ENCODE measurements at places on chromosomes 12 and 14. TPM values are rescaled to one million over a fixed set of nuclear protein-coding genes. Genes with fewer than 3 reads are reported as not detected.

DNA sequence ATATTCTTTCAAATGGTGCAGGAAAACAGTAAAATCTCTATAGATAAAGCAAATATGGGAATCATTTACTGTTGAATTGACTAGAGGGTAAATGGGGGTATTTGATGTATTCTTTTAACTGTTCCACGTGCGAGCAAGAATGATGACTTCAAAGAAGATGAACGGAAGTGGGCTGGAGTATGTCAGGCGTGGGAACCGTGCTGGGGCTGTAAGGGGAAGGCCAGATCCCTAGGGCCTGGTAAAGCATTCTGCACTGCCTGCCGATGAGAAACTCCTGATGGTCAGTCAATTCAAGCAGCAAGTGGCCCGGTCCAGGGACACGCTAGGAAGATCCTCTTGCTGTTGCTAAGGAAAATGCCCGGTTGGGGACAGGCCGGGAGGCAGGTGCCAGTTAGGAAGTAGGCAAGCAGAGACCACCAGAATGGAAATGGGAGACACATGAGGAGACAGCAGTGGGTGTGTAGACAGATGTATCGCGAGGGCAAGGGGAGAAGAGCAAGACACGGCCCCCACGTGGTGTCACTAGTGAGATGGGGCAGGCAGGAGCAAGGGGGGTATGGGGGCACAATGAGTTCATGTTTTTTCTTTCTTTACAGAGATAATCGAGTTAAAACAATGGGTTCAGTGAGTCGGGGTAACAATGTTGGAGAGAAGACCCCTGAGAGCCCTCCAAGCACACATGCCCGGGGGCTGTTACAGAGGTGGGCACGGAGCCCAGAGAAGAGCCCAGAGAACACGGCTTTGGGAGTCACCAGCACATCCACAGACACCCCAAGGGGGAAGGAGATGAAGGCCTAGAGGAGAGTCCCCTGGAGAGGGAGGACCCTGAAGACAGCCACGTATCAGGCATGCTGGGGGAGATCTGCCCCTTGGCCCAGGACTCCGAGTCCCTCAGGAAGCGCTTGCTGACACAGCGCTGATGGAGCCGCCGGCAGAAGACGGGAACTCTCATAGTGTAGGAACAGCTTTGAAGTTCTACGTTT, 37.2 kb downstream of the FBXO21 start:
- no peak for DNase-seq

DNA sequence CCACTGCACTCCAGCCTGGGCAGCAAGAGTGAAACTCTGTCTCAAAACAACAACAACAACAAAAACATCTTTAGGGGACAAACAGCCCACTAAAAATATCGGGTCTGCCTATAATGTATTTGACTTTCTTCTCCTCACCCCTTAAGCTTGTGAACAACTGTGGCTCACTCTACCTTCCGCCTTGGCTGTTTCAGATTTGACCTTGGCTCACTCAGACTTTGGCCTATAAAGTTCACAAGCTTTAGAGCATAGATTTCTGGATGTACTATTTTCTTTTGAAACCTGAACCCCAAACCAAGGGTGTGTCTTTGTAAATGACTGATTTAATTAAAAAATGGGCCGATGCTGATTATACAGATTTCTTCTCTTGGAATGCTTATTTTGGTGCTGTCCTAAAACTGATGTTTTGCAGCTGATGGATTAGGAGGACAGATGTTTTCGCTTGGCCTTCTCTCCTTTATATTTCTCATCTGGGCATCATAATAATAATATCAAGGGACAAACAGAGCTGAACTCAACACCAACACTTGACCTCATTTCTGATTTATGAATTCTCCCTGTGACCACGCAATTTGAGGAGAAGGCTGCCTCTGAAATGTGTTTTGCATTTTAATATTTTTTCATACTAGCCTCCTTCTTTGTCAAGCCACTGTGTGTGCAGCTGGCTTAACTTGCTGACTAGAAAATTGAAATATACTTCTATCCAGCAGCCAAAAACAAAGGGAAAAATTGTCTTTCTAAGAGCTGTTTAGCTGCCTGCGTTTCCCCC, 40.2 kb upstream of the RASSF3 start:
- no peak for DNase-seq

ACVR1B gene
- 33.7 TPM for total RNA-seq

- DNase-seq: no peak
These were observed at the start of gene IFNG-AS1 for GRCh38 chr12:67989184-67989920. Gene IFNG-AS1, plus strand, starts transcription at chr12:67989447.

OAS2 gene
- total RNA-seq: 3.1 TPM

DNA sequence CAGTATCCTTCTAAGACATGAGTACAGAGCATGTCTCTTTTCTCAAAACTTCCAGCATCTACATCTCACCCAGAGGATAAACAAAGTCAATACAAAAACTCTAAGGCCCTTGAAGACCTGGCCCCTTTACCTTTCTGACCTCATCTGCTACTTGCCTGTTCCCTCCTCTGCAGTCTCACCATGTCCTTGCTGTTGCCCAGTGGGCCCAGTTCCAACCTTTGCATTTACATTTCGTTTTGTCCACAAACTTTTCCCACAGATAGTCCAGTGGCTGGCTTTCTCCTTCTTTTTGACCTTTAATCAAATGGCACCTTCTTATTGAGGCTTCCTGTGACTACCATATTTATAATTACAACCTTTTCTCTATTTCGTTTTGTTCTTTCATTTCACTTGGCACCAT, 1.6 kb downstream of the IRAK4 start:
- no peak for DNase-seq

GRCh38 chr12:509500-509899, 49.8 kb downstream of the B4GALNT3 start:
- DNase-seq: peak; percentile 67

Data from endothelial cell of umbilical vein (primary cell).